T-cell (primary cell): ENCODE measurements at places on chromosomes 11 and 22.

DNA sequence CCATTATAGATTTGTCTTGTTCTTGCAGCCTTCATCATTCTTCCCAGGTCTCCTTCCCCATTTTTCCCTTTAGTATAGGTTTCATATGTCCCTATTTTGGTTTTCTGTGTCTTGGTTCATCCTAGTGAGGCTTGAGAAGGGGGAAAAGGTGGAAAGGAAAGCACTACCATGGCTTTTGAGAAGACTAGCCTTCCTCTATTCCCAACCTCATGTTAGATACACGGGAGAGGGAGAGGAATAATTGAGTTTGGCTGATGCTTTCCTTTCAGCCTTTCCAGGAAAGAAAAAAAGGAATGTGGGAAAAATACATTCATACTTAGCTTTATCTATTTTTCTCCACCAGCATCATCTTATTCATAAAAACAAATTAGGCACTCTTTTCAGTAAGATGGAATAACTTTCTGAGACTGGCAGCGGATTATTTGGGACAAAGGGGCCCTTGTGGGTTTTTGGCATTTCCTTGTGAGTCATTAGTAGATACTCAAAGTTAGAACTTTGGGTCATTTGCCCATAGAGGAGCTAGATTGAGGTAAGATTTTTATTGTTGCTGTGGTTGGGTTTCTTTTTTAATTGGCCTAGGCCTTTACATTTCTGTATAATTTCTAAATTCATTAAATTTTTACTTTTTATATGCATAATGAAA is 23.8 kb downstream of the CAPRIN1 start:
- no peak overlapping the region for H3K4me3 ChIP-seq
- peaks cover 5% of the 10 kb centered on the region for H3K4me1 ChIP-seq
- no peaks in the 10 kb centered on the region for H3K27me3 ChIP-seq
- H3K27ac ChIP-seq: no peak overlapping the region
- DNase-seq: no peak

DNA sequence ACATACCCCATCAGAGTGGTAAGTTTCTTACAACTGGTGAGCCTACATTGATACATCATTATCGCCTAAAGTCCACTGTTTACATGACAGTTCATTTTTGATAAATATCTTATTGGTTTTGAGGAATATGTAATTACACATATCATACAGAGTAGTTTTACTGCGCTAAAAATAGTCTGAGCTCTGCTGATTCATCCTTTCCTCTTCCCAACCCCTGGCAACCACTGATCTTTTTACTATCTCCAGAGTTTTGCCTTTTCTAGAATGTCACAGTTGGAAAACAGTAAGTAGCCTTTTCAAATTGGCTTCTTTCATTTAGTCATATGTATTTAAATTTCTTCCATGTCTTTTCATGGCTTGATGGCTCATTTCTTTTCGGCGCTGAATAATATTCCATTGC is 112.8 kb downstream of the LARGE1 start:
- no peak overlapping the region for H3K27ac ChIP-seq
- no peak overlapping the region for H3K4me3 ChIP-seq
- H3K27me3 ChIP-seq: no peaks in the 10 kb centered on the region
- H3K4me1 ChIP-seq: no peaks in the 10 kb centered on the region
- no peak for DNase-seq
- no peaks in the 10 kb centered on the region for H3K36me3 ChIP-seq

DNA sequence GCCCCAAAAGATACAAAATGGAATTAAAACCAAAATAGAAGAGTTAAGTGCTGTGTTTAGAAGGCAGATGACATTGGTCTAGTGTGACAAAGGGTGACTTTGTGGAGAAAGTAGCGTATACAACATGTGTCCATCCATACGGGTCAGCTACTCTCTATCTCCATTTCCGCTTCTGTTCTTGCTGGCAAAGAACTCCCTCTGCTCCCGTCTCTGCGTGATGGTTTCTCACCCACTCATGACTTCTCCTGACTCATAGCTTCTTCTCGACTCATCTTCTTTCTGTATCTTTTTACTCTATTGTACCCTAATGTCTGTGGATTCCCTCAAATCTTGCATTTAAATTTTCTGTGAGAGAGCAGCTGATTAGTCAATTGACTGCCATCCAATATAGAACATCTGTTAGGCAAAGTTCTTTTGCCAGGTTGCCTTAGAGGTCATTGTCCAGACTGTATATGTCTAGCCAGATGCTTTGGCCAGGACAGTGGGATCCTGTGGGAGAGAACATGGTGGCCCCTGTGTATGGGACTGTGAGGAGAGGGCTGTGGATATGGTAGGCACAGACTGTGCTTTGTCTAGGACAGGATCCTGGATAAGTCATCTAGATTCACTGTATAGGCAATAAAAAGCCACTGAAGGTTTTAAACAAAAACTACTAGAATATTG is 28.4 kb downstream of the MMP13 start:
- peaks cover 6% of the 10 kb centered on the region for H3K27me3 ChIP-seq
- H3K4me1 ChIP-seq: no peaks in the 10 kb centered on the region
- DNase-seq: no peak

- no peak overlapping the region for H3K4me3 ChIP-seq
- H3K36me3 ChIP-seq: no peaks in the 10 kb centered on the region
- H3K27me3 ChIP-seq: peaks cover 23% of the 10 kb centered on the region
- DNase-seq: no peak
- H3K4me1 ChIP-seq: no peaks in the 10 kb centered on the region
These were observed 572.5 kb downstream of the BRD1 start for GRCh38 chr22:49255154-49255553.

- DNase-seq: no peak
- peaks cover 12% of the 10 kb centered on the region for H3K27me3 ChIP-seq
- peaks cover 15% of the 10 kb centered on the region for H3K4me1 ChIP-seq
- peak overlapping the region; percentile 80 for H3K27ac ChIP-seq
- no peaks in the 10 kb centered on the region for H3K36me3 ChIP-seq
These were observed 4.1 kb downstream of the WEE1 start for GRCh38 chr11:9577556-9577955.

- H3K27me3 ChIP-seq: no peaks in the 10 kb centered on the region
- no peak for DNase-seq
- H3K36me3 ChIP-seq: no peaks in the 10 kb centered on the region
- no peaks in the 10 kb centered on the region for H3K4me1 ChIP-seq
- H3K27ac ChIP-seq: no peak overlapping the region
- H3K4me3 ChIP-seq: no peak overlapping the region
These were observed 124.9 kb downstream of the C11orf58 start for GRCh38 chr11:16863389-16863788.

- no peak overlapping the region for H3K4me3 ChIP-seq
- H3K36me3 ChIP-seq: no peaks in the 10 kb centered on the region
- DNase-seq: no peak
- H3K27ac ChIP-seq: no peak overlapping the region
These were observed 76.0 kb downstream of the MRTFA start for GRCh38 chr22:40560551-40560950.

- H3K4me3 ChIP-seq: no peak overlapping the region
- peaks cover 52% of the 10 kb centered on the region for H3K4me1 ChIP-seq
- no peak for DNase-seq
- peak overlapping the region; percentile 73 for H3K27ac ChIP-seq
- H3K36me3 ChIP-seq: no peaks in the 10 kb centered on the region
These were observed 79.7 kb upstream of the WNT7B start for GRCh38 chr22:46056546-46057245.

DNA sequence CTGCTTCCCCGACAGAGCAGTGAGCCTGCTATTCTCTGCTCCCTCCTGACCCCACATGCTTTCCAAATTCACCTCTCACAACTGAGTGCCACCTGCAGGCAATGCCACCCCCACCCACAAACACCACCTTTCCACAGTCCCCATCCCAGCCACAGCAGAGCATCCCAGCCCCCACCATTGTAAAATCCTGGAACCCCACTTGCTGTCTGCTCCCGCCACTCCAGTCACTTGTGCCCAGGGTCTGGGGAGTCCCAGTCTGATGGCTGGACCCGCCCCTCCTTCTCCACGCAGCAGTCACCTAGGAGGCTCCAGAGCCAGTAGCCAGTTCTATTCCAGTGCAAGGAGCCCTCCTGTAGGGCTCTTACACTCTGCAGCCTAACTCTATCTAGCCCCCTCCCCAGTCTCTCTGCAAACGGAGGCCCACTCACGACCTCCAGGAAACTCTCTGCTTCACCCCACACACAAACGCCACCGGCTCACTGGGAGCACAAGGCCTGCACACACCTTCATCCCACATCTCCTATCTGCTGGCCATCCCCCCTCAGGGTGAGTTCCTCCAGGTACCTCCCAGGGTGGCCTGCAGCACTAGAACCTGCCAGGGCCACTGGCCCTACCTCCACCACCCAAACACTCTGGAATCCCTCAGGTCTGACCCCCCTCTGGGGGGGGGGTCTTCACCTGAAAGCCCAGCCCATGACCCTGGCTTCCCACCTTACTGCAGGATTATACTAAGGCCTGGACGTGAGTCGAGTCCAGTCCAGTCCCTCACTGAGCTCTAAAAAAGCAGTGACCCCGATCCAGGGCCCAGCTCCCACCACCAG is 1.4 kb downstream of the GNB1L start:
- no peaks in the 10 kb centered on the region for H3K27me3 ChIP-seq
- peaks cover 4% of the 10 kb centered on the region for H3K4me1 ChIP-seq
- H3K36me3 ChIP-seq: peaks cover 12% of the 10 kb centered on the region
- no peak overlapping the region for H3K27ac ChIP-seq
- H3K4me3 ChIP-seq: peak overlapping the region; percentile 93

DNA sequence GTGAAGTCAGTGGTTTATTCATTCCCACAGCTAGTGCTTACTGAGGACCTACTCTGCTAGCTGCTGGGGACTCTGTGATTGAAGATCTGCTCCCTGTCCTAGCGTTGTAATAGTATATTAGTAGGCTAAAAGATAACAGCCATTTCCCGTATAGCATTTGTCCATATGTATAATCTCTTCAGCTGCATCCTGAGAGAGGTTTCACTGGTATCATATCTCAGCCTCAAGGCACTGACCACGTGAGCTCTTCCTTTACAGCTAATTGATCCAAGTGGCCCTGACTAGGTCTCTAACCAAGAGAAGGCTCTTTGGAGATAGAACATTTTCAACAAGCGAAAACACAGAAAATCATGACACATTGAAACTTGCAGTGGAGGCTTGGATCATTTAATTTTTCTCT is 110.2 kb downstream of the APIP start:
- H3K27me3 ChIP-seq: peaks cover 3% of the 10 kb centered on the region
- no peak overlapping the region for H3K27ac ChIP-seq
- no peak overlapping the region for H3K4me3 ChIP-seq
- DNase-seq: no peak

DNA sequence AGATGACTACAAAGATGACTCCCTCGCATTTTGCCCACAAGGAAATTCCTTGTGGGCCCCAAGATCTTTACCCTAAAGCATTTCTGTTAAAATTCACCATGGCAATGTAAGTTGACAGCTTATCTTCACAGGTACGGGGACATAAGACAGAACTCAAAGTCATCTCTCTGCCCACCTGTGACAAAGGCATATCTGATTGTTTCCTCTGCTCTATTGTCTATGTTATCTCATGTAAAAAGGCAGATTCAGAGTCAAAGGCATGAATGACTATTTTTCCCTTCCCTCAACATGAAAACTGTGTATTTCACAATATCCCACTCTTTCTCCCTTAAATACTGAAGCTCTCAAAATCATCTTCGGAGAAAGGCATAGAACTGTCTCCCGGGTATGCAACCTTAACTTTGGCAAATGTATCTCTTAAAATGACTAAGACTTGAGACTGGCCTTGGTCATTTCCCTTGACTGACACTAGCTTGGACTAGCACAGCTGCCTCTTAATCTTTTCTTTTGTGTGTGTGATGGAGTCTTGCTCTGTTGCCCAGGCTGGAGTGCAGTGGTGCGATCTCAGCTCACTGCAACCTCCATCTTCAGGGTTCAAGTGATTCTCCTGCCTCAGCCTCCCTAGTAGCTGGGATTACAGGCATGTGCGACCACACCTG is 103.2 kb downstream of the MICAL3 start:
- H3K4me3 ChIP-seq: no peak overlapping the region
- H3K36me3 ChIP-seq: no peaks in the 10 kb centered on the region
- H3K27ac ChIP-seq: no peak overlapping the region
- no peak for DNase-seq

DNA sequence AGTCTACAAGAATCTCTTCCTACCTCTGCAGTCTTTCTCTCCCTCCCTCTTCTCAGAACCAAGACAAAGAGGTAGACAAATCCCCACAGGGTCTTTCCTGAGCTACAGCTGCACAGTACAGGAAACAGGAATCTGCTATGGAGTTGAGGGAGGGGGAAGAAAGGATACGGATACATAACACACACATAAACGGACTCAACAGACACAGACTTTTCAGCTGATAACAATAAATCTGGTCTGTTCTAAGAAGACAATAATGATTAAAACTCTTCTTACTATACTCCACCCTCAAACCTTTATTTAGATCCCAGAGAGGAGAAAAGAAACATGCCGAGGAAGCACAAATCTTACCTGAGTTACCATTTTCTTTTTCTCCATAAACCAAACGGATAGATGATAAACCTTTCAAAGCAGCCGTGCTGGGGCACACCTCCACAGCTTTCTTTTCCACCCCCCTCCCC is 122.2 kb downstream of the APOL5 start:
- H3K4me1 ChIP-seq: no peaks in the 10 kb centered on the region
- H3K4me3 ChIP-seq: no peak overlapping the region
- no peak for DNase-seq

DNA sequence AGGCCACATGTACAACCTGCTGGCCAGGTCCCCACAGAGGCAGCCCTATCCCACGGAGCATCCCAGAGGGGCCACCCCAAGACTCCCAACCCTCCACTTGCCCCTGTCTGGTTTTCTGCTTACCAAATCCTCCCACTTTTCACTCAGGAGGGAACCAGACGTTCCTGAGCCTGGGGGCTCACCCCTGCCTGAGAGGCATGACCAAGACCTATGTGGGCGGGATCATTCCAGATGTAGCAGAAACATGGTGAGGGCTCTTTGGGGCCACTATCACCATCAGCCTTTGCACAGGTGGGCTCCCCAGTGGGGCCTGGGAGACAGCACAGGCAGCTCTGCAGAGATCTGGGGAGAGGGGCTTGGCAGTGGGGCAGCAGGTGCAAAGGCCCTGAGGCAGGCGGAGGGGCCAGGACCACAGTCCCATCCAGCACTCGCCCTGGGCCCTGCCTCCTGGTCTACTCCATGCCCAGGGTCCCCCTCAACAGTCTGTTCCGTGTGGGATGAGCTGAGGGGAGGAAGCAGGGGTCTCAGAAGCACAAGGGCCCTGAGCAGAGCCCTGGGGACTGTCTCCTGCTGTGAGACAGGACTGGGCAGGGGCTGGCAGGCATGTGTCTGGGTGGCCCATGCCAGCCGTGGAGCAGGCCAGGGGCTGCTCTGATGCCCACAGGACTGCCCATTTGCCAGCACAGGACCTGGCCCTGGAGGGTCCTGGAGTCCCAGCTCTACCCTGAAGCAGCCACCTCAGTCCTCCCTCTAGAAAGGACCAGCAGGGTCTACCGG is 9.4 kb downstream of the PIM3 start:
- H3K27me3 ChIP-seq: peaks cover 4% of the 10 kb centered on the region
- H3K36me3 ChIP-seq: peaks cover 2% of the 10 kb centered on the region
- H3K27ac ChIP-seq: peak overlapping the region; percentile 83
- DNase-seq: no peak
- peaks cover 6% of the 10 kb centered on the region for H3K4me1 ChIP-seq
